ENCODE measurements at places on chromosomes 3 and 15.

GRCh38 chr3:81778678-81779182 is 17.3 kb upstream of the GBE1 start:
- DNase-seq: no peak

GRCh38 chr3:71168121-71168721 is 415.3 kb downstream of the FOXP1 start:
- no peak for DNase-seq

DNA sequence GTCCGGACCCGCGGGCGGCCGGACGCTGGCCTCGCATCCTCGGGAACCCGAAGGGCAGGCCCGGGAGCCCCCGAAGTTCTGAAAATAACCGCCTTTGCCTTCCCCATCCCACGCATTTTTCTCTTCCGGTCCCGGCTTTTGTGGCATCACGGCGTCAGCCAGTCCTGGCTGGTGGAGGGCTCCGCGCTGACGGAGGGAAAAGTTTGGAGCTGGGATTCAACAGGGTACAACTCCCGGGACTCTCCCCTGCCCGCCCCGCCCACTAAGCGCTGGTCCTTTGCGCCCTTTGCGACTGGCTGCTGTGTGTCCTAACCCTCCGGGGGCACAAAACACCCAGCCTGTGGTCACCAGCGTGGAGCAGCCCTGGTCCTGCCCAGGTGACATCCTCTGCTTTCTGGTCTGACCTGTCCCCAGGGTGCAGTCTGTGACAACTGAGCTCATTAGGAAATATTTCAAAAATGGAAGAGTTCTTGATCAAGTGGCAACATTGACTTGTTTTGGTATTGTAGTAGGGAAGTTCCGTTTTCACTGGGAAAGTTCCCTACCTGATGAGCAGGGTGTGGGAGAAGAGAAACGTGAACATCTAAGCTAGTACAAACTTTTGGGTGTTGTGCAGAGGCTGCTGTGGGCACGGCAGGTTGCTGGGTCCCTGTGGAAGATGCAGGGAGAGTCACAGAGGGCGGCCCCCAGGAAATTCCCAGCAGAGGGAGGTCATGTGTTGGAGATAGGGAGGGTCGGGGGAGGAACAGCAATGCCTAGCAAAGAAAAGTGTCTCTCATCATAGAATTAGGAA is 775 bp downstream of the ARNT2 start:
- no peak for DNase-seq

DNA sequence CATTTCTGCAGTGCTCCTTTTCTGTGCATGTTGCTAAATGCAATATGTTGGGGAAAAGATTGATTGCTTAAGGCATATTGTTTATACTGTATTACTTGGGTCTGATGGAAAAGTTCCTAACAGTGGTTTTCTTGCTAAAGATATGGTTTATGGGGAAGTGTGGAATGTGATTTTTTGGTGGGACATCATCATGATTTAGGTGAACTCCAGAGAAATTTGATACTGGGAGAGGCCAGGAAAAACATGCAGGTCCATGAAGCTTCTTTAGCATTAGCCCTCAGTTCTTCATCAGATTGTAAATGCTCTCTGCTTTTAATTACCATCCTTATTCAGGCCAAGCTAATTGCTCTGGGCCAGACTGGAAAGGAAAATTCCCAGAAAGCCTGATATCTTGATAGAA is 147.5 kb downstream of the LRTM1 start:
- DNase-seq: no peak

DNA sequence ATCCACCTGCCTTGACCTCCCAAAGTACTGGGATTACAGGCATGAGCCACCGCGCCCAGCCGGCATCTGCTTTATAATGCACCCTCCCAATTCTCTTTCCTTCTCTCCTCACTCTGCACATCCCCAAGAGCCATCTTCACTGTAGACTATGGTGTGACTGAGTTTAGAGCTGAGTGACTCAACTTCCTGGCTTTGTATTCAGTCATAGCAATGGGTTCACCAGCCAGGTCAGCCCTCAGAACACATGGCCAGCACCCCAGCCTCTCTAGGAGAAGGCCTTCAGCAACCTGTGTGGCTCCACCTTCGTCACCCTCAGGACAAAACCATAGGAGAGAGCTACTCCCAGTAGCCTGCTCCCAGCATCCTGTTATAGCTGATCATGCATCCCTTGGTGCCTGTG is 33.0 kb downstream of the ARID3B start:
- DNase-seq: no peak
